AG08395 (cell line): ENCODE measurements at places on chromosomes 2 and 18.
A peak's percentile ranks its signal among the peaks of the same experiment; 100 is the strongest.

DNA sequence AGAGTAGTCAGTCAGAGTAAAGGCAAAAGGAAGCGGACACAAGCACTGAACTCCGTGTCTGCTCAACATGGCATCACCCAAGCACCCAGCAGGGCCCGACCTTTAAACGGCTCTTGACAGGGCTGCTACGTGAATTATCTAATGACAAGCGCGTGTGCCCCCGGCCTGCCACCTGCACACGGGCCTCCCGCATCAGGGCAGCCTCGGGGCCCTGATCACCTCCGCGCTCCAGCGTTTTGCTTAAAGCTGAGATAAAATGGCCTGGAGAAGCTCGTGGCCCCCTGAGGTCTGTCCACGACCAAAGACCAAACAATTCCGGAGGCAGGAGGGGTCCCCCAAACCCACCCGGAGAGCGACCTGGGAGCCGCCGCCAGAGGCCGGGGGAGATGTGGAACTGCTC is 376 bp downstream of the NDUFA10 start:
- DNase-seq: peak; percentile 10

GRCh38 chr2:33785201-33786106 is 186.4 kb upstream of the FAM98A start:
- DNase-seq: no peak

GRCh38 chr2:32264422-32265105 is at the start of gene NLRC4:
Gene NLRC4, minus strand, starts transcription at chr2:32264886. Its CDS starts 8,111 bp downstream, at chr2:32256775.
- DNase-seq: no peak

GRCh38 chr2:133142087-133142486 is 426.2 kb downstream of the NCKAP5 start:
- no peak for DNase-seq

- DNase-seq: no peak
Measured at GRCh38 chr2:6833300-6833604, 32.5 kb downstream of the CMPK2 start.

DNA sequence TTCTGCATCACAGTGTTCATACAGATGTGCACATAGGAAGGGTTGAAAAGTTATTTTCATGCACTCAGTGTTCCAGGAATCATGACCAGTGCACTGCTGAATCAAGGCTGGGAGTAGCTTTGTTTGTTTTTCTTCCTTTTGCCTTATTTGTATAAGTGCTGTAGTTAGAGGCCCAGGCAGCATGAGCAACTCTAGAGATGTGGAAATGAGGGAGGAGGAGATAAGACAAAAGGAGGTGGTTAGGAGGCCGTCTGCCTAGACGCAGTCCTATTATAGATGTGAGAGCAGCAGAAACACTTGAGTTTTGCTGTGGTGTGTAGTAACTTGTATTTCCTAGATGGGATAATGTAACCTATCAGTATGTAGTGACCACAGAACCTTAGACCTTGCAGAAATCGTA is 264.3 kb upstream of the RASGRP3 start:
- DNase-seq: peak; percentile 63

GRCh38 chr2:11808016-11808400 is 61.6 kb downstream of the LPIN1 start:
- DNase-seq: no peak

GRCh38 chr2:71602115-71602495 is 148.7 kb downstream of the DYSF start:
- DNase-seq: no peak
